HFF-Myc (cell line): ENCODE measurements at places on chromosomes 4 and X.

GRCh38 chrX:24463077-24463476 is 2.0 kb upstream of the PDK3 start:
- DNase-seq = no peak

DNA sequence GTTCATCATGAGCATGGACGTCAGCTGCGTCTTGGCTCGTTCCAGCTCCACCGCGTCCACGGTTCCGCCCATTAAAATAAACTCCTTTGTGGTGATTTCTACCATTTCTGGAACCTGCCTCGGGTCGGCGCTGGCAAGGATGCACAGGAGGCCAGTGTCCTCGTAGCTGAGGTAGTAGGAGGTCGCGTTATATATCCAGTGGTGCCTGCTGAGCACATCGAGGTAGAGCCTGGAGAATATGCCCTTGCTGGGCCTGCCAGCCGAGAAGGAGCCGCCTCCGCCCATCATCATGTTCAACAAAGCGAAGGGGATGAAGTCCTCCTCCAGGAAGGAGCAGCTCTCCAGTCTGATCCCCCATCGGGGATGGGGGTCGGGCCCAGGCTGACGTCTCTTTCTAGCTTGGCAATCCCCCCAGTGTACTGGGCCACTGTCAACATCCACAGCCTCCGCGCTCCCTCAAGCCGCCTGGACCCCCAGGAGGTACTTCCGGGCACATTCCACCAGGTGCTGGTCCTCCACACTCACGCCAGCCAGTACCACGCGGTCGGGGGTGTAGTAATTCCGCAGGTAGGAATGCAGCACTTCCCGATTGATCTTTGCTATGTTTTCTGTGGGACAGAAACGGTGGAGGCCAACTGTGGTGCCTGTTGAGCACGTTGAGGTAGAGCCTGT is 120.9 kb upstream of the GRID2 start:
- no peak for DNase-seq

GRCh38 chrX:966396-967070 is 245.9 kb downstream of the CRLF2 start:
- no peak for DNase-seq

GRCh38 chrX:19535476-19535875 is 20.2 kb upstream of the MAP3K15 start:
- no peak for DNase-seq

DNA sequence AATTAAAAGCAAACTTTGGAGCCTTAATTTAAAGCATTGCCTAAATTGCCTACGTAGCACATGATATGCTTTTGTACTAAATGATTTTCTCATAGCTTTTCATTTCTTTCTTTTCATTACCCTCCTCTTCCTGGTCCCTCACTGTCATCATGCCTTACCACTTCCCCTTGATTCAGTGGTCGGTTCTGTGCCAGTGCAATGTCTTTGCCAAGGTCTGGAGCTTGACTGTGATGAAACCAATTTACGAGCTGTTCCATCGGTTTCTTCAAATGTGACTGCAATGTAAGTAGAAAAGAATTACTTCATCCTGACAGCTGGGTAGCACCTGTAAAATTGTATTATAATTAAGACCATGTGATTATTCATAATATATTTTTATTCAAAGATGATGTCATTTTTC is 72.5 kb downstream of the C4orf46 start:
- no peak for DNase-seq

DNA sequence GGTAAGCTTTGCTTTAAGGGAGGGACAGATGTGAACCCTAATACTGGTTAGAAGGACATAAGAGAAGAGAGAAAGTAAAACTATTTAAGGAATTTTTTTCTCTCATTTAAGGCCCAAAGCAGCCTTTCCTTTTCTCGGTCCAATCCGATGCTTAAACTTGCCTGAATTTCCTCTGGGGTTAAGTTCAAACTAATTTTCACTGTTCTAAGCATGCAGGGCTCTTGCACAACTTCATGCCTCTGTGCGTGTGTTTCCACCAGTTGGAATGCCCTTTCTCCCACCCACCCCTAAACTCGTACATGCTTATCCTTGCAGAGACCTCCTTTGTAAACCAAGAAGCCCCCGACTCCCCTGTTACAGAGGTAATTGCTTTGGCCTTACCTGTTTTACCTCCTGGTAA is 204.7 kb downstream of the CBR4 start:
- DNase-seq = no peak

- DNase-seq = no peak
Observed at GRCh38 chr4:145081756-145082155, 16.2 kb downstream of the ANAPC10 start.

GRCh38 chrX:42050345-42050744 is 127.0 kb upstream of the CASK start:
- DNase-seq = no peak

- peak; percentile 32 for DNase-seq
Observed at GRCh38 chr4:141473952-141474351, 162.4 kb upstream of the IL15 start.

DNA sequence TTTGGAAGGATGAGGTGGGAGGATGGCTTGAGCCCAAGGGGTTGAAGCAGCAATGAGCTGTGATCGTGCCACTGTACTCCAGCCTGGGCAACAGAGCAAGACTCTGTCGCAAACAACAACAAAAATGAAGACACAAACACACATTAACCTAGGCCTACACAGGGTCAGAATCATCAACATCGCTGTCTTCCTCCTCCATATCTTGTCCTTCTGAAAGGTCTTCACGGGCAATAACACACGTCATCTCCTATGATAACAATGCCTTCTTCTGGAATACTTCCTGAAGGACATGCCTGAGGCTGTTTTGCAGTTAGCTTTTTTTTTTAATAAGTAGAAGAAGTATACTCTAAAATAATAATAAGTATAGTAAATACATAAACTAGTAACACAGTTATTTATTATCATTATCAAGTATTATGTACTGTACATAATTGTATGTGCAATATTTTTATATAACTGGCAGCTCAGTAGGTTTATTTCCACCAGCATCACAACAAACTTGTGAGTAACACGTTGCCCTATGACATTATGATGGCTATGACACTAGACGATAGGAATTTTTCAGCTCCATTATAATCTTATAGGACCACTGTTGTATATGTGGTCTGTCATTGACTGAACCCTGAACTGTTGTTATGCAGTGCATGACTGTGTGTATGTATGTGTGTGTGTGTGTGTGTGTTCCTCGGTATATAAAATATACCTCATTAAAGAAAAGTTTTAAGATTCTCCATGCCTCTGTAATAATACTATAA is 69.2 kb upstream of the MAML3 start:
- DNase-seq = no peak

GRCh38 chr4:138910914-138911336 is 104.7 kb upstream of the NOCT start:
- DNase-seq = peak; percentile 42

GRCh38 chr4:65559270-65559669 is 111.0 kb downstream of the EPHA5 start:
- DNase-seq = no peak

DNA sequence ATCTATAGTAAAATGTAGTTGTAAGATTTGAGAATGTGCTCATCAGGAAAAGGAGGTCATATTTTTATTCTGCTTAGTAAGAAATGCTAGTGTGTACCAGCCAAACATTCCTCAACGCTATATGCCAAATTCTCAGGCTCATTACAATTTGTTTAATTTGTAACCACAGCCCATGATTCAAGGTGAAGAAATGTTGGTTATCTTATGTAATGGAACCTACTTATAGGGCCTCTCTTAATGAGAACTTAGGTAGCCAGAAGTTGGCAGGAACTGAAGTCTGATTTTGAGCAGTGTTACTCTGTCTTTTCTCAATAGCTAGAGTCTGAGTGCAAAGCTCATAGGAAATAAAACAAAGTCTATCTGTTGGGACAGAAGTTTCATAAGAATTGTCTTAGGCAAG is 595.0 kb downstream of the GLUD2 start:
- DNase-seq = no peak

DNA sequence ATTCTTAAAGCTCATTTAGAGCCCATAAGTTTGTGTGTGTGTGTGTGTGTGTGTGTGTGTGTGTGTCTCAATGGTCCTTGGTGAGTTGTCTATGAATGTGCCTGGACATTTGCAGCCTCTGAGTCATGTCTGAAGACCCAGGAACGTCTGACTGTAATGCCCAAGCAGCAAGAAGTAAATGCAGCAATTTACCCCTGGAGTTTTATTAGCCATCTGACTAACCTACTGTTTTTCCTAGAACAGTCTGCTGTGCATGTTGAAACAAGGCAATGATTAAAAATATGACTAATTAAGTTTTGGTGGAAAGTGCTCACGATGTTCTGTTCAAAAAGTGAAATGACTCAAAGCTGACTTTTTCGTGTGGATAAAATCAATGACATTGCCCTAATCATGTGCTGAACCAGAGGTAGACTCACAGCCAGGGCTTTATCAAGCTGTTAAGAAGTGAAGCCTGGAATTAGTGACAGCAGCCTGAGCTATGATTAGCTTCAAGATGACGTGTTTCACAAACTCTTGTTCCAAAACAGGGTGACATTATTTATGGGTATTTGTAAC is 201.6 kb downstream of the CPE start:
- peak; percentile 14 for DNase-seq

DNA sequence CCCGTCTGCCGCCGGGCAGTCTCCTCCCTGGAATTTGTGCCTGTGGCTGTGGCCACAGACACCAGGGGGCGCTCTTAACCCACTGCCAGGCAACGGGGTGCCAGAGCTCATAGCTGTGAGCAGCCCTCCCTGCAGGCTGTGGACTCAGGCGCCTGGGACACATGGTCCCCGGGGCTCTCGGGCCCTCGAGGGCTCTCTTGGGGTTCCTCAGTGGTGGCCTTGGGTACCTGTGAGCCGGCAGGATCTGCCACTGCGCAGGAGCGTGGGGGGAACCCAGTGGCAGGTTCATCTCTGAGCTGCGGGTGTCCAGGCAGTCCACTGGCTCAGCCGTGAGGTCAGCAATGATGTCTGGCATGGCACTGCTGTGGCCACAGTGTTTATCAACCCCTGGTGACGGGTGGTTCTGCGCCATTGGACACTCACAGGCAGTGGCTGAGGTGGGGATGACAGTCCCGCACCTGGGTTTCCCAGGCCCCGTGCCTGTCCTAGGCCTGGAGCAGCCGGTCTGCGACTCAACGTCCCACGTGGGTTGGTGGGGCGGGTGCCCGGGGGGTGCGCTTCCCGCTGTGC is 37.2 kb downstream of the PCGF3 start:
- DNase-seq = no peak

DNA sequence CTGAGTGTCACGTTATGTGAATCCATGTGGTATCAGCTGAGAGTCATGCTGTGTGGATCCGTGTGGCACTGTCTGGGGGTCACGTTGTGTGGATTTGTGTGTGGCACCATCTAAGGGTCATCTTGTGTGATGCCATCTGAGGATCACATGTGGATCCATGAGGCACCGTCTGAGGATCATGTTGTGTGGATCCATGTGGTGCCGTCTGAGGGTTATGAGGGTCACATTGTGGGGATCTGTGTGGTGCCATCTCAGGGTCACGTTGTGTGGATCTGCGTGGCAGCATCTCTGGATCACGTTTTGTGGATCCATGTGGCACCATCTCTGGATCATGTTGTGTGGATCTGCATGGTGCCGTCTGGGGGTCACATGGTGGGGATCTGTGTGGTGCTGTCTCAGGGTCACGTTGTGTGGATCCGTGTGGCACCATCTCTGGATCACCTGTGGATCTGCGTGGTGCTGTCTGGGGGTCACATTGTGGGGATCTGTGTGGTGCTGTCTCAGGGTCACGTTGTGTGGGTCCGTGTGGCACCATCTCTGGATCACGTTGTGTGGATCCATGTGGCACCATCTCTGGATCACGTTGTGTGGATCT is 6.9 kb downstream of the PDE6B start:
- no peak for DNase-seq

DNA sequence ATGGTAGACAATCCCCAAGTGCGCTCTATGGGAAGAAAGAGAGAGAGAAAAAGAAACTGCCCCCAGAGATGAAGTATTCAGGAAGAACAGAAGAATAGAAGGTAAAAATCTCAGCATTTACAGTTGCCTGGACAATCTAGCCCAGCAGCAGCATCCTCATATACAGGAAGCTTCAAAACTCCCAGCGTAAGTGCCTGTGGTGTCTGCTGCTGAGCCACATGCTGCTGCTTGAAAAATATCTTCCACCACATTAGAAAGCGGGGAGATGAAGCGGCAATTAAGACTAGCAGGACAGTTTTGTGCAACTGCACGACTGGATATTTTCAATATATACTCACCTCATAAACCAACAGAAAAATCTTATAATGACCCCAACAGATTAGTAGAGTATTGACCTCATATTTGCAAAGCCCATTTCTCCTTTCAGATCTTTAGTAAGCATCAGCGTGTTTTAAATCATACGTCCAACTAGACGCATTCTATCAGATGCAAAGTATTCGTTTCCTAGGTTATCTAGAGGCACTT is 972.0 kb upstream of the TENM3 start:
- DNase-seq = no peak

GRCh38 chr4:1291091-1291490 is 1.4 kb downstream of the MAEA start:
- no peak for DNase-seq

GRCh38 chrX:49947781-49948180 is 25.4 kb downstream of the CLCN5 start:
- no peak for DNase-seq
